ENCODE measurements at places on chromosomes 1 and 21.

- DNase-seq, result no peak
These were observed 11.3 kb downstream of the CACHD1 start for GRCh38 chr1:64480999-64481772.

- DNase-seq, result no peak
These were observed 32.3 kb downstream of the ACOT7 start for GRCh38 chr1:6361124-6361775.

DNA sequence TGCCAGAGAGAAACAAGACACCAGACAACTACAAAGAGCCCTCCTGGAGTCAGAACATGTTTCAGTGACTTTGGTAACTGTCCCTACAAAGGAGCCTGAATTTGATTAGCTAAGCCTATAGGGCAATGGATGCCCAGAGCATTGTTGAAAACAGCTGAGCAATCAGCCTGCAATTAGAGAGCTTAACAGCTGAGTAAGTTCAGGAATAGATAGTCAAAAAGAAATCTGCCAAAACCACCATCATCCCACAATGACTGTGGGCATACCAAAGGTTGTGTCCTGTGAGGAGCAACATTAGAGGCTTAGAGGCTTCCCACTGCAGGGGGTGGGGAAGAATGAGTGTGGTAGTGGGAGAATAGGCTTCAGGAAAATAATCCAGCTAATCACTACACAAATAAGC is 32.1 kb downstream of the SH3BP5L start:
- DNase-seq, result no peak

- DNase-seq, result peak; percentile 29
These were observed 429 bp downstream of the SRRM1 start for GRCh38 chr1:24643363-24644099.

GRCh38 chr1:216389774-216390173 is 33.5 kb downstream of the USH2A start:
- no peak for DNase-seq

DNA sequence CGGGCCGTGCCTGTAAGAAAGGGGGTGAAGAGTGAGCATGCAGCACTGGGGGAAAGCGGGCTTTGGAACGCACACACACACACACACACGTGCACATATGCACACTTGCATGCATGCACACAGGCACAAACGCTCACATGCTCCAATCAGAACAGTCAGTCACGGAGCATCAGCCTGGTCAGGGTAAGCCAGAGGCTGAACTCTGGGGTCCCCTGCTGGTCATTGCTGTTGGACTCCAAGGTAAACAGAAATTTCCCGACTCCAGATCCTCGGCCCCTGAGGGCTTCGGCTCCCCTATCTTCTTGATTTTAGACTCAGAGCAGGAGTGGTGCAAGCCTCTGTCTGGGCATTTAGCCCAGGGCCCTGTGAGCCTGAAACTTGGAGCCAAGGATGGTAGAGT is 54.2 kb downstream of the SYT2 start:
- DNase-seq, result no peak

- DNase-seq, result no peak
These were observed 9.6 kb downstream of the PTPRU start for GRCh38 chr1:29245876-29246275.

GRCh38 chr1:173682184-173682583 is 12.5 kb upstream of the ANKRD45 start:
- no peak for DNase-seq

GRCh38 chr1:172959571-172959970 is 91.2 kb downstream of the TNFSF18 start:
- DNase-seq, result no peak

- no peak for DNase-seq
These were observed 47.6 kb upstream of the ATF3 start for GRCh38 chr1:212560933-212561460.

DNA sequence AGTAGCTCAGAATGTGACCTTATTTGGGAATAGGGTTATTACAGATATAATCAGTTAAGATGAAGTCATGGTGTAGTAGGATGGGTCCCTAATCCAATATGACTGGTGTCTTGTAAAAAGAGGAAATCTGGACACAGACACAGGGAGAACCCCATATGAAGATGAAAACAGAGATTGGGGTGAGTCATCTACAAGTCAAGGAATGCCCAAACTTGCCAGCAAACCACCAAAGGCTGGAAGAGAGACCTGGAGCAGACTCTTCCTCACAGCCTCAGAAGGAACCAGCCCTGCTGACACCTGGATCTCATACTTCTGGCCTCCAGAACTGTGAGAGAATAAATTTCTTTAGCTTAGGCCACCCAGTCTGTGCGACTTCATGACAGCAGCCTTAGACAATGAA is 29.9 kb downstream of the KRTAP19-8 start:
- no peak for DNase-seq

- DNase-seq, result no peak
These were observed 46.6 kb downstream of the VPS26C start for GRCh38 chr21:37220433-37220980.

DNA sequence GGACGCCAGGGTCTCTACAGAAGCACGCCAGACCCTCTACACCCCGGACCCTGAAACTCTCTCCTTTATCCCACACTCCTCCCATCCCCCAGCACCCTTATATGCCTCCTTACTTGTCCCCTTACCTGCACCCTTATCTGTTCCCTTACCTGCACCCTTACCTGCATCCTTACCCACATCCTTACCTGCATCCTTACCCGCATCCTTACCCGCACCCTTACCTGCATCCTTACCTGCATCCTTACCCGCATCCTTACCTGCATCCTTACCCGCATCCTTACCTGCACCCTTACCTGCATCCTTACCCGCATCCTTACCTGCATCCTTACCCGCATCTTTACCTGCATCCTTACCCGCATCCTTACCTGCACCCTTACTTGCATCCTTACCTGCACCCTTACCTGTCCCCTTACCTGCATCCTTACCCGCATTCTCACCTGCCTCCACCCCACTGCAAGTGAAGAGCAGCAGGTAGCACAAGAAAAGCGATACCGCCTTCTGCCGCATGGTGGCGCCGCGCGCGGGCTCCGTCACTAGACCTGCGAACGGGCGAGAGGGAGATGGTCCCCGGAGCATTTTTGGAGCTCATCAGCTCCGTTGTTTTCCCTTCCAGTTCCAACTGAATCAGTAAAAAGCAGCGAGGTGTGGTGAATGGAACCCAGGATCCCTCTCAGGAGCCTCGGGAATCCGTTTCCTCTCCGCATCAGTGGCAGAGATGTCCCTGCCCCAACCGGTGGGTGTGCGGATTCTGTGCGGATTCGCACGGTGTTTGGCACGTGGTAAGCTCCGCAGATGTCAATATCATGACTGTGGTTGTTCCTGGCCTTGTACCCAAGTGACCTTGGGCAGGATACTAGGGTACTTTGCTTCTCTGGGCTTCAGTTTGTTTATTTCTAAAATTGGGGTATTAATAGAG is 2.9 kb downstream of the IFI6 start:
- peak; percentile 67 for DNase-seq

DNA sequence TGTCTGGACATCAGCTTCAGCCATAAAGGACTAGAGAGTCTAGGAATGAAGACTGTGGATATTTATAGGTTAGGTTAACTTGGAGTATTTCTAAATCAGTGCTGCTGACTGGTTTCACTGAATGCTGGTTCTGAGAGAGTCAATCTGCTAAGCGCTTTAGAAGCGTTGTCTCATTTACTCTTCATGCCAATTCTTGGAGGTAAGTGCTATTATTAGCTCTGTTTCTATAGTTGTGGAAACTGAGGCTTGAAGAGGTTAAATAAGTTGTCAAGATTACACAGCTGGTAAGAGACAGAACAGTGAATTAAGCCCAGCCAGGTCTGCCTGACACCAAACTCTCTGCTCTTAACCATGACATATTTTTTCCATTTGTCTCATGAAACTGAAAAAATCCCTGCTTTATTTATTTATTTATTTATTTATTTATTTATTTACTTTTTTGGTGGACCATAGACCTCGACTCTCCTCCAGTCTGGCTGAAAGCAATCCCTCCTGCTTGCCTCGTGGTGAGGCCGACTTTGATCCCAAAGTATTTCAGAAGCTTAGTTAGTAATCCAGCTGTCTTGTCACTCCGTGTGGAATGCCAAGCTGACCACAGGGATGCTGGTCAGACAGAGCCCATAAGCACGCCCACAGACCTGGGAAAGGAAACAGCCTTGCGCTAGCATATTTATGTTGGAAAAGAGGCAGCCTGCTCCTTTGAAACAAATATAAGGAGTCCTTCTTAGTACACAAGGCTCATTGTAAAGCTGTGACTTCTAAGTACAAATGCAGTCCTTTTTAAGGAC is 16.9 kb downstream of the NTMT2 start:
- no peak for DNase-seq

GRCh38 chr1:11044849-11045427 is 2.1 kb downstream of the MASP2 start:
- no peak for DNase-seq

- no peak for DNase-seq
These were observed 54.5 kb downstream of the ARHGEF10L start for GRCh38 chr1:17594026-17594425.

DNA sequence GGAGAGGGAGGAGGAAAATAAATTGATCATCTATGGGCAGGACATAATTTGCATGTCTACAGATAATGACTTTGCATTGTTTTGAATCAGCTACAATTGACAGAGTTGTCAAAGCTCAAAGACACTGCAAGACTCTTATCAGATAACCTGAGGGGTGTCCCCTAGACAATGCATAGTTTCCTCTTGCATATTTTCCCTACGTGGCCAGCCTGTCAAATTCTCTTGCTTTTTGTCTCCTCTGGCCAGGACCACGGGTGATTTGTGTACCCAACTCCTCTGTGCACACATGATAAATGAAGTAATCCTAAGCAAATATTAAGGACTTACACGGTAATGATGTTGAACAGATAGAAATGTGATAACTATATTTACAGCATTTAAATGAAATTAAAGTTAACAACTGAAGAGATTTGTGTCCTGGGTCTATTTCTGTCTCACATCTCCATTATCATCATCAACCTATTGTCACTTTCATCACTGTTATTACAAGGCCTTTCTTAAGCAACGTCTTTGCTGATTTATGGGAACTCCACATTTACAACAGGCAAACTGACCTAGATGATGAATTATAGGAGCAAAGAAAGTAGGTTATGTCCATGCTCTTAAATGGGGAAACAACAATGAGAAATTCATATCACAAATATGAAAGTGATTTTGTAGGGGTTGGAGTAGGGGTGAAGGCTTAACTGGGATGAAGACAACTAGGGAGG is 18.8 kb downstream of the BATF3 start:
- no peak for DNase-seq

DNA sequence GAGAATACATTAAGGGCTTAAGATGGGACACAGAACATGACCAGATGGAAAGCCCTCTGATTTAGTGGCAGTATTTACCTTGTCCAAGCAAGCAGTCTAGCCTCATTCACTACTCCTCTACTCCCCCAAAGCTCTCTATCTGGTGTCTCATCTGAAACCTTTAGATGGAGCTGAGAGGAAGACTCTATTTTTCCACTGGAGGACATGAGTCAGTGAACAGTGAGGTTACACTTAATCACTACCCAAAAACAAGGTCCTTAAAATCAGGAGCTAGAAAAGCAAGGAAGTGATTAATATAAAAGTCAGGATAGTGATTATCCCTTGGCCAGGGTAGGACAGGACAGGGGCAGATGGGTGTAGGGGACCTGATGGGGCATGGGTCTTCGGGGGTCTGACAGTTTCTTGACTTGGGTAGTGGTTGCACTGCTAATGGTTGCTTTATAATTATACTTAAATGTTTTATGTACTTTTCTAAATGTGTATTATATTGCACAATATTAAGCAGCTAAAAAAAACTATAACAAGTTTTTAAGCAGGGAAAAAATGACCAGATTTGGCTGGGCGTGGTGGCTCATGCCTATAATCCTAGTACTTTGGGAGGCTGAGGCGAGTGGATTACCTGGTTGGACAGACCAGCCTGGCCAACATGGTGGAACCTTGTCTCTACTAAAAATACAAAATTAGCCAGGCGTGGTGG is 3.0 kb downstream of the PTPN22 start:
- DNase-seq, result no peak
